ENCODE measurements at places on chromosomes 2 and 18.

GRCh38 chr2:195164930-195165329 lies 492.1 kb upstream of the SLC39A10 start:
- no peak for DNase-seq

- DNase-seq: no peak
Measured at GRCh38 chr18:56869189-56869777, 218.1 kb downstream of the WDR7 start.

GRCh38 chr2:98502556-98503335 lies 58.1 kb downstream of the INPP4A start:
- no peak for DNase-seq

- DNase-seq: no peak
Measured at GRCh38 chr2:40283111-40283909, 168.6 kb downstream of the SLC8A1 start.

DNA sequence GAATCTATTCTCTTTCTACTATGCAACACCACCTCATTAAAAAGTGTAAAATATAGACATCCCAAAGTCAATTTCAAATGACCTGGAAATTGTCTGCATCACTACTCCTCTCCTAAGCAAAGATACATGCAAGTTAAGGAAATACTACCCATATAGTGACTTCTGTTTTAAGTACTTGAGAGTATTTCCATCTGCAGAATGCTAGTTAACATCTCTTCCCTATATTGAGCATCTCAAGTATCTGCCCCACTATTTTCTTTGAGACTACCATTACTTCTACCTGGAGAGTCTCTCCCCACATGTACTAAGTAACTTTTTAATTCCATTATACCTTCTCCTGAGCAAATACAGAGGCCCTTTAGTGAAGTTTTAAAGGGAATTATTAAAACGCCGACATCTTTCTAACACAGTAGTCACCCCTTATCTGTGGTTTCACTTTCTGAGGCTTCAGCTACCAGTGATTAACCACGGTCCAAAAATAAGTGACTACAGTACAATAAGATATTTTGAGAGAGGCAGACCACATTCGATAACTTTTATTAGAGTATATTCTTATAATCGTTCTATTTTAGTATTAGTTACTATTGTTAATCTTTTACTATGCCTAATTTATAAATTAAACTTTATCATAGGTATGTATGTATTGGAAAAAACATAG lies 21.8 kb downstream of the CWC22 start:
- DNase-seq: no peak

DNA sequence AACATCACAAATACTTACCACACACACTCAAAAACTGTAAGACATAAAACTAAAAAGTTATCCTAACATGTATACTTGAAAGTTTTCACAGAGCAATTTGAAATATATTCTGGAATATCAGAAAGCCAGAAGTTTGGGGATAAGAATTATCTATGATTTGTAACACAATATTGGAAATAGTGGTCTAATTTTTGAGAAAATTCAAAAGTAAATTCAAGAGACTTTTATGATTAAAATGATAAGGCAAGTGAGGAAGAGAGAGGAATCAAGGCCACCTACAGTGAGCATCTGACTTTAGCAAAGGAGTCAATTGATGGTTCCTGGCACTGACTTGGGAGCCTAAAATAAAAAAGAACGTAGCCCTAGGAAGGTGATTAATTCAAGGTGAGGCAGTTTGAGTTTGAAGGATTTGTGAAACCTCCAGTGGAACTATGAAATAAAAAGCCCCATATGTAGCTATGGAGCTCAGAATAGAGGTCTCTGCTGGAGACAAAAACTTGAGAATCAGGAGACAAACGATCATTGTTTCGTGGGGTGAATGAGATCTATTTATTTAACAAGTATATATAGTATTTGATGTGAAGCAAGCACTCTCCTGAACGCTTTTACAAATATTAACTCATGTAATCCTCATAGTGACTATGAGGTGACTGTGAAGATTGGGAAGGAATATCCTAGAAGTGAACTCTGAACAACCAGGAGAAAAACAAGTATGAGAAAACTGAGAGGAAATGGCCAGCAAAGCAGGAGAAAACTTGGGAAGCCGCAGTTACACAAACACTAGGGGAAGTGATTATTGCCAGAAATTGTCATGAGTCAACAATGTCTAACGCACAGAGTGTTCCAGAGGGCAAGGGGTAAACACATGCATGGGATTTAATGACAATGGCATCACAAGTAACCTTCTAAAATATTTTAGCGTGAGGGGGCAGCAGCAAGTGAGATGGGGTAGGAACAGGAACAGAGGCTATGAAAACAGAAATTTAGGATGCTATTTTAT lies 12.8 kb downstream of the TFPI start:
- no peak for DNase-seq

DNA sequence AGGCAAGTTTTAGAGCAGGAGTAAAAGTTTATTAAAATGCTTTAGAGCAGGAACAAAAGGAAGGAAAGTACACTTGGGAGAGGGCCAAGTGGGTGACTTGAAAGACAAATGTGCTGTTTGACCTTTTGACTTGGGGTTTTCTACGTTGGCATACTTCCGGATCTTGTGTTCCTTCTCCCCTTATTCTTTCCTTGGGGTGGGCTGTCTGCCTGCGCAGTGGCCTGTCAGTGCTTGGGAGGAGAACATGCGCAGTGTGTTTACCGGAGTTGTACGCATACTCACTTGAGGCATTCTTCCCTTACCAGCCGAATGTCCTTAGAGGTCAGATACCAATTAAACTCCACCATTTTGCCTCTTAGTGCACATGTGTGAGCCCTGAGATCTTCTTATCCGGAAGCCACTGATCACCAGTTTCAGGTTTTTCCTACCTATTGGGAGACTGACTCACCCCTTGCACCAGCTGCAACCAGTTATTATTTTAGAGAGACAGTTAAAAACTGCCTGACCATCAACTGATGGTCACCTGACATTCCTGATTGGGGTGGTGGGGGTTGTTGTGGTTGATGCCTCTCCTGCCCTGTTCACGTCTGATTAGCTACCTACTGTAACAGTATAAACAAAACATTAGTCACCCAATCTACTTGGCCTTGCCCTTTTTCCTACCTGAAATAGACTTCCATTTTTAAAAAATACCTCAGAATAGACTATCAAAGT lies 67.5 kb downstream of the NYAP2 start:
- DNase-seq: no peak

DNA sequence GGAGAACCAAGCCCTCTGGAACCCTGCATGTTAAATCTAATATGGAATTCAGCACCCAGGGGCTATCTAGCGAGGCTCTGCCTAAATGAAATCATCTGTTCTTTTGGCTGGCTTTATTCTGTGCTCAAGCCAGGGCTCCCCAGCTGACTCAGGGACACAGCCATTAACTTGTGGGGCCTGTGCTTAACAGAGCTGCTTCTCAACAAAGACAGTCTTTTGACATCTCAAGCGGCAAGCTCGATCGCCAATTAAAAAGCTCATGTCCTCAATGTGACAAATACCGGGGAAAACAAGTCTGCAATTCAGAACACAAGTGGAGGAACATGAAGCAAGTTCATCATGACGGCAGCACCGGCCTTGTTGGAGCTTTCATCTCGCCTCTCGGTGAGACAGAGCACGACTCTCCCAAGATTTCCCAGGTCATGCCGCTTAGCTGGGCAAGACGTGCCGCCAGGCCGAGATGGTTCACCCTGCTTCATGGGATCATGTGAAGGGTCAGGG lies 64.9 kb downstream of the KLHL29 start:
- DNase-seq: no peak

DNA sequence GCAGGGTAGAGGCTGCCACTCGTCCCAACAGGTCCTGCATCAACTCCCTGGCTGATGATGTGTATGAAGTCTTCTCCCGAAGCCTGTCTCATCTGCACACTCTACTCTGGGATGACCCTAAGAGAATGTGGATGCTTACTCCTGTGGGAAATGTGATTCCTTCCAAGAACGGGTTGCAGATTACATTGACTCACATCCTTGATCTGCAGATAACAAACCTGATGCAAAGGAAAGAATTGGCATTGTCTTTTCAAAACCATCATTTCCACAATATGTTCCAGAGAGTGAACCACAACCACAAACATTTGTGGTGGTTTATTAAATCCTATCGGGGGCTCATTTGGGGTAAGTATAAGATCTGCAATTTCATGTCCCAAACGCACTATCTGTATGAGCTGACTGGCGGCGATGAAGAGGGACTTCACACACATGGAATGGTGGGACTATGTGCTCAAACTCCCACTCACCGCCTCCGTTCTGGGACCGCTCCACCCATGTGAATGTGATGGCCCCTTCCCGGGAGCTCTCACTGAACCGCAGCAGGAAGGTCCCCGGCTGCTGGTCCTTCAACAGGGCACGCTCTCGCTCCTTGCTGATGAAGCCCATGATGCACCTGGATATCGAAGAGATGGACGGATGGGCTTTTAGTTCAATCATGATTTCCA lies 35.5 kb downstream of the STAT1 start:
- no peak for DNase-seq

GRCh38 chr2:176104316-176105077 lies 2.6 kb upstream of the HOXD11 start:
- DNase-seq: no peak

DNA sequence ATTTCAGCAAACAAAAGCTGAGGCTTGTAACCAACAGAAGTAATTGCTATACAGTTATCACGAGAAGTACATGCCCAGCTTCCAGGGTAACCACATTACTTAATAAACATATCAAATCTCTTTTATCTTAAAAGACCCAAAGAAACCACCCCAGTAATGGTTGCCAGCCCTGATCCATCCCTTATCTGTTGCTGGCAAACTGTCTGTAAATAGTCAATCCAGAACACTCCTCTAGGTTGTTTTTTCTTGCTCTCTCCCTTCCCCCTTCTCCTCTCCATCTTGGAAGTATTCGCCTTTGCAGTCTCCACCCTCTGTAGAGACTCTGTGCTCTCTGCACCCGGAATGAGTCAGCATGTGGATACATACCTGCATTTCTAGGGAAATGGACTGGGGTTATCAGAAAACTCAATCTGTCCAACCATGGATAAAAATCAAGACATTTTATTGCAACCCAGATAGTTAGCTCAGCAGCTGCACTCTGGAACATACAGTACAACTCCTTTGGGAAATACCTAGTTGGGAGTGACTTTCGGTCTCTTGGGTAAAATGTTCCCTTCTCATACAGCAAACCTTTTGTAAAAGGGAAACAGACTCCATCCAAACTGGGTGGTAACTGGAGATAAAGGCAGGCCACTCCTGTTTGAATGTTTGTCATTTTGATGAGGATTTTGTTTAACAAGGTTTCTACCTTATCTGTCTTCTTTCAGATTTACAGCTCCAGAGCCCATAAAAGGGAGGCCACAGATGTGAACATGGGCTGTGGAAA lies 123.5 kb upstream of the FOSL2 start:
- peak; percentile 95 for DNase-seq

DNA sequence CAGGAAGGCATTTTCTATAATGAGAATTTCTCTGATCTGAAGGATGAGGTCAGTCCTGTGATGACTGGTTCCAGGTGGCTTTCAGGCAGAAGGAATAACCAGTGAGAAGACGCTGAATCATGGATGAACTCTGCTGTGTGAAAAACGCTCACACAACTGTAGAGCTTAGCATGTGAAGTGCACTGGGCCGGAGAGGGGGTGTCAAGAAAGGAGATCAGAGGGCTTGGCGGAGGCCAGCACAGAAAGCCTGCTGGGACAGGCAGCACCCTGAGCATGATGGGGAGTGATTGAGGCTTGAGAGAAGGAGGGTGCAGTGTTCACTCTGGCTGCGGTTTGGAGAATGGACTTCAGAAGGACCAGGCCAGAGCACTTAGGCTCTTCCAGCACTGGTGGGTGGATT lies 236.5 kb downstream of the TPGS2 start:
- DNase-seq: no peak

GRCh38 chr2:128605421-128605820 lies 286.8 kb upstream of the HS6ST1 start:
- no peak for DNase-seq

GRCh38 chr2:189874586-189875320 lies 90.5 kb downstream of the PMS1 start:
- DNase-seq: no peak

- peak; percentile 42 for DNase-seq
Measured at GRCh38 chr2:228318218-228318617, 136.7 kb upstream of the SPHKAP start.

- no peak for DNase-seq
Measured at GRCh38 chr2:30301551-30301950, 70.2 kb downstream of the LBH start.

DNA sequence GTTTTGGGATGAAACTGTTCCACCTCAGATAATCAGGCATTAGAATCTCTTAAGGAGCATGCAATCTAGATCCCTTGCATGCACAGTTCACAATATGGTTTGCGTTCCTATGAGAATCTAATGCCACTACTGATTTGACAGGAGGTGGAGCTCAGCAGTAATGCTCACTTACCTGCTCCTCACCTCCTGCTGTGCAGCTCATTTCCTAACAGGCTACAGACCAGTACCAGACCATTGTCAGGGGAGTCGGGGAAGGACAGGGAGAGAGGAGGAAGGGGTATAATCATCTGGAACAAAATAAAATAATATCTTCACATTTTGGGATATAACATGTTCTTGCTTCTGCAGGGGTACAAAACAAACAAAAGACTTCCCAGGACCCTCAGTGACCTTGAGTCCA lies 532.0 kb upstream of the FSHR start:
- DNase-seq: no peak

DNA sequence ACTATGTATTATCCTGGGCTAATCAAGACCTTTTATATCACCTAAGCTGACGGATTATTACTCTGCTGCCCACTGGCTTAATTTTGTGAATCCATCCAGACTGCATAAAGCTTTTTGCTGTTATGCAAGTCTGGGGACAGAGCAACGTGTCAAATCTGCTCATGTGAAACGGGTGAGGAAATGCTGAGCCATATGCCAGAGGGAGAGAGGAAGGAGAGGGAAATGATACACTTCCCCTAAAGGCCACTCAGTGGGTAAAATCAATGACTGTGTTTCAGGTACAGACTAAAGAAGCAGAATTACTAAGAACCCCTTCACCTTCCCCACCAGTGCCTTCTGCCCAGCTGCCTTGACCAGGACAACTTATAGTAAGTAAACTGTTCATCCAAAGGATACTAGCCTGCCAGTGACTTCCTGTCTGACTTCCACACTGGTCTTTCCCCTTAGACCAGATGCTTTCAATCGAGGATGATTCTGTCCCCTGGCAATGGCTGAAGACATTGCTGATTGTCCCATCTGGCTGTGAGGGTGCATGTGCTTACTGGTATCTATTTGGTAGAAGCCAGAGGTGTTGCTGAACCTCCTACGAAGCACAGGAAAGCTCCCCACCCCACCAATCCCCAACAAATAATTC lies 43.0 kb downstream of the STAT1 start:
- DNase-seq: no peak

All from Caco-2 (cell line).